ENCODE measurements at places on chromosomes 3 and 15.

DNA sequence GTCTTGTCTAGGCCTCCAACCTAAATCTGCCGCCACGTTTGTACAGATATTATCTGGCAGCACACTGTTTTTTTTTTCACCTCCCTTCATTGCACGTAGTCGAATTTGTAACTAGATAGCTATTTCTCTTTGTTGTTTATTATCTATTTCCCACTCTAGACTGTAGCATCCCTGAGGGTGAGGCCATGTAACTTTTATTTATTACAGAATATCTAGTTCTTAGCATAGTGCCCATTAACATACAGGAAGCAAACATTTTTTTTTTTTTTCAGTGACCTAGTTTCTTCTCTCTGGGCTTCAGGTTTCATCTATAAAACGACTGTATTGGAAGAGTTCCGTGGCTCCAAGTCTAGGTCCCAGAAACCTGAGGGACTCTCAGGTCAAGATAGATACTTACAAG lies 354.3 kb downstream of the FGF12 start:
- DNase-seq = no peak

GRCh38 chr15:98174841-98175240 lies 214.3 kb downstream of the ARRDC4 start:
- no peak for DNase-seq

DNA sequence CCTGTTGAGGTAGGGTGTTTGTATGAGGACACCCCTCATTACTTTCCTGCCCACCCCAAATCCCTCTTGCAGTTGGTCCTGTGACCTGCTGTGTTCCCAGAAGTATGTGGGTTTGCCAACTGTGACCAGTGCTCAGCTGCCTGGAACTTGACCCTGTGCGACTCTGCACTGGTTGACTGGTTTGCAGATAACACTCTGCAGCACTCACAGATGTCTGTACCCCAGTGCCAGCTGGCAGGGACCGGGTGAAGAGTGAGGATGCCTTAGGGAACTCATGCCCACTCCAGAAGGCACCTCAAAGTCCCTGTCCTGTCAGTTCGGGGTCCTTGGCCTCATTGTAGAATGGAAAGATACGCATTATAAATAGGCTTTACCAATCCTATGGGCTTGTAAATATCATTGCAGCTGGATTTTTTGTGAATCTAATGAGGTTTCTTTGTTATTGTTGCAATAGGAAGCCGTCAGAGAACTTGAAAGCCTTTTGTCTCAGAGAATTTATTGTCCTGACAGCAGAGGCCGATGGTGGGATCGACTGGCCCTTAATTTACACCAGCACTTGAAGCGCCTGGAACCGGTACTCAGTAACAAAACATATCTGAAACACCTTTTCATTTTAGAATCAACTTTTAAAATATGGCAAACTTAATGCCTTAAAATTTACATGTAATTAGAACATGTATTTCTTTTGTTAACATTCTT lies 18.2 kb downstream of the FAN1 start:
- DNase-seq = peak; percentile 52

- DNase-seq = no peak
Observed at GRCh38 chr3:14401692-14402303, 608 bp upstream of the SLC6A6 start.

GRCh38 chr15:89110060-89110459 lies 21.8 kb downstream of the ABHD2 start:
- DNase-seq = no peak

GRCh38 chr15:68511073-68511991 lies 67.5 kb upstream of the CORO2B start:
- DNase-seq = no peak

- DNase-seq = no peak
Observed at GRCh38 chr15:96771035-96771434, 440.5 kb downstream of the NR2F2 start.

DNA sequence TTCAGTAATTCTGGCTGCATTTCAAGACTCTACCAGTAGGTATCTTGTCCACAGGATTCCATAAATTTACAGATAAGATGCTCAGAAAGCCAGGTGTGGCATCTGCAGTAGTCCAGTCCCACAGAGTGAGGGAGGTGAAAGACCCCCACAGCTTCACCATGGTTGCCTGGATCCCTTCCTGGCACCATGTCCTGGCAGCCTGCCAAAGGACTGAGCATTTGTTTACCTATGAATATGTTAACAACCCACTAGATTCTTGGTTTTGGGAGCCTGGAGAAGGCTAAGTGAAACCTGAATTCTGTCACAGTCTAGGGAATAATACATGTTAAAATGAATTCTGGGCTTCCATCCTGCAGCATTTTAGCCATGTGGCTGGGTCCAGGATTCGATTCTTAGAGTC lies 14.9 kb downstream of the CHST2 start:
- DNase-seq = no peak

- DNase-seq = no peak
Observed at GRCh38 chr3:158711886-158712285, 20.4 kb downstream of the RARRES1 start.

- DNase-seq = no peak
Observed at GRCh38 chr3:10883478-10884234, 67.6 kb downstream of the SLC6A11 start.

GRCh38 chr3:151425627-151426340 lies 35.1 kb downstream of the IGSF10 start:
- DNase-seq = no peak

DNA sequence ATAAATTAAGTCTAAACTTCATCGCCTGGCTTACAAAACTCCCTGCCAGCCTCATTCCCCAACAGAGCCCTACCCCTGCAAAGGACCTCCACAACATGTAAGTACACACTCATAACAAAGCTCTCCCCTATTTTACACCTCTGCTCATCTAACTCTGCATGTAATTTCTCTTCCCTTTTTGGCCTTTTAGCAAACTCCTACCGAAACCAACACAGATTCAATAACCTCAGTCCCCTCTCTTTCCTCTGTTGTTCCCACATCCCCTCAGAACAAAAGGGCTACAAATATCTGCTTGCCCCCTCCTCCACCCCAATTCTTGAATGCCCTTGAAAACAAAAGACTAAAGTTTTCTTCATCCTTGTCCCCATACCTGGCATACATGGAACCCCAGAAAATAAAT lies 662 bp downstream of the UBL7 start:
- no peak for DNase-seq

DNA sequence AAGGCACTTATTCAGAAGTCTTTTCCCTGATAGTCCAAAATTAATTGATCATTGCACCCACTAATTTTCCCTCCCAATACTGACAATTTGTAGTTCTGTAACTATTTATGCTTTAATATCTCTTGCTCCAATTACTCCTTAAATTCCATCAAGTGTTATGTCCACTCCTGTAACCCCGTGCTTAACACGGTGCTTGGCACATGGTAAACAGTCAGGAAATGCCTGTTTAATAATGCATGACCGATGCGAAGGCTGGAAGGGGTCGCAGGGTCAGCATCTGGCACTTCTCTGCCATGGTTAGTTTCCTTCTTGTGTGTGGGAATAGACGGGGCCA lies 553 bp upstream of the SEC22A start:
- DNase-seq = no peak

DNA sequence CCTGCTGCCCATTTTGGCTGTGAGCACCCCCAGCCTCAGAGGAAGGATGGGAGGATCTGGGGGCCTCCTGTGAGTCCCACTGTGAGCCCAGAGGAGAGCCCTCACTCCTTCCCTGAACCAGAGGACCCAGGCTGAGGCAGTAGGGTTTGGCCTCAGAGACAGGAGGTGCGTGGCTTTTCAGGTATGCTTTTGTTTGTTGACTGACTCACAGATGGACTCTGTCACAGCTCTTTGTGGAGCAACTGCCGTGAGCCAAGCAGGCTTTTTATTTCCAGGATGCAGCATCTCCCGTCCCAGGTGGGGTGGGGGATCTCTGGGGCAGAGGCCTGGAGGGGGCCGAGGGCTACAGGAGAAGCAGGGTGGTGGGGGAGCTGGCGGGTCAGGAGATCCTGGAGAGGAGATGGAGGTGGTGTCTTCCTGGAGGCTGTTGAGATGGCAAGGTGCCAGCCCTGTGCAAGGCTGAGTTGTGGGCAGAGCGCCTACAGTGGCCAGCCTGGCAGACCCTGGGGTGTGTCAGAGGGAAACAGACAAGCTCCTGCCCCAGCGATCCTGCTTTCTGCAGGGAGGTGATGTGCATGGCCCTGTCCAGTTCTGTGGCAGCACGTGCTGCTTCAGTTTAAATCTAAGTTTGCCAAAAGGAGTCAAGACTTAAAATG lies 24.0 kb downstream of the PLXNA1 start:
- DNase-seq = no peak
